ENCODE measurements at places on chromosomes 7 and 10. TPM values are rescaled to one million over a fixed set of nuclear protein-coding genes. Genes with fewer than 3 reads are reported as not detected.

Gene TMEM139
- total RNA-seq: not detected

Gene ADAMTS14
- 0.31 TPM for total RNA-seq

Gene ASB10
- total RNA-seq: not detected

Gene PPP1R17
- total RNA-seq: 5.0 TPM

Gene AKR1C4
- not detected for total RNA-seq

Gene NOS3
- 1.3 TPM for total RNA-seq

Gene CTTNBP2
- total RNA-seq: 145 TPM

Gene CPN1
- total RNA-seq: not detected

Gene PRKG1
- 27.2 TPM for total RNA-seq

Gene STEAP2
- total RNA-seq: 2.8 TPM

Gene EBLN1
- not detected for total RNA-seq

Measured in parietal lobe (tissue), 2 donors.